ENCODE measurements at places on chromosomes 12 and 14.

GRCh38 chr14:81662066-81662465 is 128.4 kb upstream of the SEL1L start:
- no peak for DNase-seq

DNA sequence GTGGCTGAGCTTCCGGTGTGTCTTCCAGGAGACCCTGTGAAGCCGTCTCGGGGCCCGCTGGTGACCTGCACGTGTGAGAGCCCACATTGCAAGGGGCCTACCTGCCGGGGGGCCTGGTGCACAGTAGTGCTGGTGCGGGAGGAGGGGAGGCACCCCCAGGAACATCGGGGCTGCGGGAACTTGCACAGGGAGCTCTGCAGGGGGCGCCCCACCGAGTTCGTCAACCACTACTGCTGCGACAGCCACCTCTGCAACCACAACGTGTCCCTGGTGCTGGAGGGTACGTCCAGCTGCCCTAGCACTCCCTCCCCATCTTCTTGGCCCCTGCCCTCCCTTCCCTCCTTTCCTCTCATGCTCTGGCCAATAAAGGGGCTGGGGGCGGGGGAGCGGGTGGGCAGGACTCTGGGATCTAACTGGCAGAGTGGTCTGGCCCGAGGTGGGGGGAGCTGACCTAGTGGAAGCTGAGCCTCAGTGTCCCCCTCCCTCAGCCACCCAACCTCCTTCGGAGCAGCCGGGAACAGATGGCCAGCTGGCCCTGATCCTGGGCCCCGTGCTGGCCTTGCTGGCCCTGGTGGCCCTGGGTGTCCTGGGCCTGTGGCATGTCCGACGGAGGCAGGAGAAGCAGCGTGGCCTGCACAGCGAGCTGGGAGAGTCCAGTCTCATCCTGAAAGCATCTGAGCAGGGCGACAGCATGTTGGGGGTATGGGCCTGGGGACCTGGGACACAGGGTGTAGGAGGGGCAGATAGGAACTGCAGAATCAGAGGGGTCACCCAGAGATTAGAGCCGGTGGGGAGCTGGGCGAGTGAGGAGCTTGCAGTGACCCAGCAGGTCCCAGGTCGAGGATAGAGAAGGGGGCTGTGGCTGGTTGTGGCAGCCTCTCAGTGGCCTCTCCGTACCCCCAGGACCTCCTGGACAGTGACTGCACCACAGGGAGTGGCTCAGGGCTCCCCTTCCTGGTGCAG is 6.0 kb downstream of the ACVRL1 start:
- no peak for DNase-seq

- DNase-seq: no peak
These were observed 145.1 kb upstream of the DIO2 start for GRCh38 chr14:80356413-80356812.

DNA sequence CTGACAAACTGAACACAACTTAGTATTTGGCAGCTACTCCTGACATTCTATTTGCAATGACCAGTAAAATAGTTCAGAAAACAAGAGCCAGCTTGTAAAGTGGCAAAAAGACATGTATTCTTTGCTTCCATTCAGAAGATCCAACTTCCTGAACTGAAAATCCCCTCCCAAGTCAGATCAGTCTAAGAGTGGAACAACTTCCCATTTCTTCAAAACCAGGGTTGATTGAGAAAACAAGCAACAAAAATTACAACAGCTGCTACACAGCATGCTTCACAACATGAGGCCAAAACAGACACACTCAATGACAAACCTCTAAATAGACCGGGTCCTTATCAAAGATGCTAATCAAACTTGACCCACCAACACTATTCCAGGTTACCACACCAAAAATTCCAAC is 40.3 kb downstream of the CIT start:
- no peak for DNase-seq

GRCh38 chr14:56333359-56334292 is 215.4 kb downstream of the PELI2 start:
- DNase-seq: no peak

DNA sequence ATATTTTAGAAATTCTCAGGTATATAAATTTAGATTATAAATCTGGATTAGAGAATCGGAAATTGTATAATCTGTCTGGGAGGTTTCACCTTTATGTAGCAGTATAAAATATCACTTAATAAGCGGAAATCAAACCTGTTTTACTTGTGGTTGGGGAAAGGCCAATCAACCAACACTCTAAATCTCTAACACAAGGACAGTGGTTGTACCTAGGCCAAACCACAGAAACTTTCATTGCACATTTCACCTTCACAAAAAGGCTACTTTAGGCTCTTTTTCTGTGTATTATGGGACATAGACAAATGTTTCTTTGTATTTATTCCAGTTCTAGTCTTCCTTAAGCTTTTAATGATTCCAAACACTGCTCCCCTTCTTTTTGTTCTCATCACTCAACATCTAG is 19.8 kb downstream of the ERH start:
- no peak for DNase-seq

GRCh38 chr12:4518106-4518728 is 20.5 kb upstream of the RAD51AP1 start:
- DNase-seq: no peak

Measured in CD4-positive, alpha-beta T cell treated with Interleukin-15 for 4 hours (primary cell).